ENCODE measurements at places on chromosomes 6 and 20. TPM values are rescaled to one million over a fixed set of nuclear protein-coding genes. Genes with fewer than 3 reads are reported as not detected.

DNA sequence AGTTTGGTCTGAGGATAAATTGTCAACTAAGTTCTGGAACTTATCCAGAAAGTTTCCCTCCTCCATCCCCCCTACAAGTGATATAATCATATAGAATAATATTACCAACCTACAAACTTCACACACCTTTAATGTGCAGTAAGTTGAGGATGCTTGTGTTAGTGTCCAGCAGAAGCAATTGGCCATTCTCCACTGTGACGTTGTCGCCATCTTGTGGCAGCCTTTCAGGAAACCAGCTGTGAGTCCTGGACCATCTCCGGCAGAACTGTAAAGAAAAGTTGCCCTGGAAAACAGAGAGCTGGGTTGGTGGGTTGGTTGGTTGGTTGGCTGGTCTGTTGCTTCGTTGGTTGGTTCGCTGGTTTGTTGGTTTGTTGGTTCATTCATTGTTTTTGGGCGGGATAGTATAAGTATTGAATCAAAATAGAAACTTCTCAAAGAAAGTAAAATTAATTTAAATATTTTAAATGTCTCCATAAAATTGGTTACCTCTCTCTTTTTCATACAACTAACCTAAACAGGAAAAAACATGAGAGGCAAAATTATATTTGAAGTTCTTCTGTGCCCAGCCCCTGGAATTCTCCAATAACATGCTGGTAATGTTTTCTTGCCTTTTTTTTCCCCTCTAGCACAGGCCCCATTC is 127.5 kb downstream of the PKHD1 start:
- DNase-seq, result peak; percentile 34

- peak; percentile 78 for DNase-seq
Measured at GRCh38 chr20:62824476-62825332, 7.9 kb downstream of the COL9A3 start.

Gene CALHM4
- not detected for total RNA-seq

DNA sequence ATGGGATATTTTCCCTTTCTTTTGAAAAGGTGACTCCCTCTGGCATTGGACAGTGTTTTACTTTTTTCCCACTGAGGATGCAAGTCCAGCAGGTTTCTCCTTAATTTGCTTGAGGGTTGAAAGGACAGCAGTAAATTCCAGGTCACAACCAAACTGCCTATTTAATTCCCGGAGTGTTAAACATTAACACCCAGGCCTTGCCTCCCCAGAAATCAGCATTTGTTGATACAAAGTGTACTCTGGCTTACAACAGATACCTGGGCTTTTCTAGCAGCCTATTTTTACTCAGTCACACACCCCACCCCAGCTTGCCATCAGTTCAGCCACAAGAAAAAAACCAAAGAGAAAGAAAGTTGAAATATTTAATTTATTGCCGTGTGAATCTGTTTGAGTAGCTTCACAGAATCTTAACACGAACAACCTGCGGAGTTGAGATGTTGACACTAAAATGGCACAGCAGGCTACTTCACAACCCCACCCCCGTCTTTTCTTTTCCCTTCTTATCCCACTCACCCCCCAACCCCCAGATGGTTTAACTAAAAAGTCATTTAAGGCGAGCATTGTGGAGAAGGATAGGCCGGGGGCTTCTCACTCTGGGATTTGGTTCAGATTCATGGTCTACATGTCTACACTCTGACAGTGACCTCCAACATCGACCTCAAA is 45.7 kb downstream of the MYLIP start:
- no peak for DNase-seq

Gene PRPH2
- total RNA-seq, result 5.2 TPM

- DNase-seq, result no peak
Measured at GRCh38 chr6:167860550-167861226, 34.0 kb downstream of the AFDN start.

DNA sequence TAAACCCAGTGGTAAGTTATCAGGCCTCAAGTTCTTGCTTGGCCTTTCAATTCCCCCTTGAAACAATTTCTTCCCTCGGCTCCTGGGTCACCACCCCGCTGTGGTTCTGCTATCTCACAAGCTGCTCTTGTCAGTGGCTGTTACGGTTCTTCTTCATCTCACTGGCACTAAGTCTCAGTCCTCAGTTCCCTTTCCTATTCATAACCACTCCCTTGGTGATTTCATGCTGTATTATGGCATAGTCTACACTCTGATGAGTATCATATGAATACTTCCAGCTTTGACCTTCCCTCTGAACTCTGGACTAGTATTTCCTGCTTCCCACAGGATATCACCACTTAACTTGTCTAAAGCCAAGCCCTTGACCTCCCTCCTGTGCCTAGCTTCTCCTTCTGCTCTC is 7.9 kb downstream of the TAAR1 start:
- no peak for DNase-seq

- no peak for DNase-seq
Measured at GRCh38 chr20:57589123-57589727, 28.3 kb downstream of the PCK1 start.

GRCh38 chr6:89999154-89999553 is 104.9 kb downstream of the GJA10 start:
- DNase-seq, result no peak

Gene NCOA7
- total RNA-seq, result 28.7 TPM

- peak; percentile 6 for DNase-seq
Measured at GRCh38 chr6:141326426-141326825, 806.3 kb upstream of the GJE1 start.

Gene HLA-DQB1
- 15.9 TPM for total RNA-seq

Gene TGM3
- not detected for total RNA-seq

Gene LAMA2
- 145 TPM for total RNA-seq

All from ovary (tissue), 10 donors.